ENCODE measurements at places on chromosomes 7 and 10.

- no peak for DNase-seq
Observed at GRCh38 chr7:55083206-55083605, 64.4 kb downstream of the EGFR start.

- peak; percentile 16 for DNase-seq
Observed at GRCh38 chr7:38411404-38411803, 138.0 kb upstream of the TARP start.

GRCh38 chr7:28739826-28740225, 218.3 kb downstream of the TRIL start:
- no peak for DNase-seq

DNA sequence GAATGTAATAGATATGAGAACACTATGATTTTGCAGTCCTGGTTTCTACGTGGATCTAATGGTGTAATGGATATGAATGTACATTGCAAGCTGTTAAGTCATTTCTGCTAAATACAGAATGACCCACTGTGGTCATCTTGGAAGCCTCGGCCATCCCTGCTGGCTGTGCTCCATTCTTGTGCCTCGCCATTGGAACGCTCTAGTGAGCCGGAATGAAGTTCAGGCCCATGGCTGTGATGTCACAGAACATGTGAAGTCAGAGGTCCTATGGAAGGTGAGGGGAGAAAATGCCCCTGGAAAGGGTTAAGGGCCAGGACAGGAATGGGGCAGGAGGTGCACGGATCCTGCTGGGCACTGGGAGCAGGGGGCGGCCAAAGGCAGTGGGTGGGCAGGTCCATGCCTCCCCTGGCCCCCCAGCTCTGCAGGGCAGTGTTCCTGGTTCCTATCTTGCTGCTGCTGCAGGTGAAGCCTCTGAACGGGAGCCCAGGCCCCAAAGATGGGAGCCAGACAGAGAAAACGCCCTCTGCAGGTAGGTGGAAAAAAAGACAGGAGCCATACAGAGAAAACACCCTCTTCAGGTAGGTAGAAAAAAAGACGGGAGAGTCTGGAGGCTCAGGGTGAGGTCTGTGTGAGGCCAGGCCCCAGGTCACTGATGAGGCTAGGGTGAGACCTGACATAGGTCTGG, at the start of gene LLCFC1:
Gene LLCFC1, plus strand, starts transcription at position 259 of the 685 bp plus-strand sequence. Its CDS starts 138 bp downstream, at position 397.
- no peak for DNase-seq

DNA sequence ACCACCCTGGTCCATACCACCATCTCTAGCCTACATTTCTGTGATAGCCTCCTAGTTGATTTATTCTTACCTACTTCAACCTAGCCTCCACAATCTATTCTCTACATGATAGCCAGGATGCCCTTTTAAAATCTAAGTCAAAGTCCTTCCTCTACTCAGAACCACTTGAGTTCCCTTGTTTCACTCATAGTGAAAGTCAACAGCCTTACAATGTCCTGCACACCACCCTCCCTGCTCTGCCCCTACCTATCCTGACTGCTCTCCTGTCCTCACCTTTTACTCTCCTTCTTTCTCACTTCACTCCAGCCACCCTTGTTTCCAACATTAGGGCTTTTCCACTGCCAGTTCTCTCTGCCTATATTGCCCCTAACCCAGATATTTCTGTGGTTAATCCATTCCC, 146.7 kb downstream of the GRM3 start:
- DNase-seq = no peak

- no peak for DNase-seq
Observed at GRCh38 chr10:71978476-71978875, 14.3 kb downstream of the CHST3 start.

- DNase-seq = no peak
Observed at GRCh38 chr10:26870766-26871165, 10.0 kb upstream of the ABI1 start.

GRCh38 chr10:24463611-24464426, 254.9 kb downstream of the KIAA1217 start:
- DNase-seq = no peak

DNA sequence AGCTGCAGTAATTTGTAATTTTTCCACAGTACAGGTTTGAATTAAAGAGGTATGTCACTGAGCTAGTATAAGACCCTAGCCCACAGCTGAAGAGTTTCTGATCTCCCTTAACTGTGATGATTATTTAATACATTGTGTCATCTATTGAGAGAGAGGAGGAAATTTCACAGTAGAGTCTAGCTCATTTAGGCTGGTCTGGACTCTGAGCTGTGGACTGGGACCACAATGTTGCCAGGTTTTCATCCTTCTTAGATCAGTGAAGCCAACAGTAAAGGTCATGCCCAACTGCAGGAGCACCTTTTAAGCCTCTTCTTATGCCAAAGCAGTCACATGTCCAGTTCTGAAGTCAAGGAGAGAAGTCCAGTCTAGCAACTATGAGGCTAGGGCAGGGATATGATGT, 8.9 kb downstream of the TES start:
- DNase-seq = no peak

GRCh38 chr7:96970739-96971138, 34.6 kb upstream of the DLX6 start:
- DNase-seq = no peak

- DNase-seq = no peak
Observed at GRCh38 chr10:96850825-96851224, 18.7 kb downstream of the LCOR start.

DNA sequence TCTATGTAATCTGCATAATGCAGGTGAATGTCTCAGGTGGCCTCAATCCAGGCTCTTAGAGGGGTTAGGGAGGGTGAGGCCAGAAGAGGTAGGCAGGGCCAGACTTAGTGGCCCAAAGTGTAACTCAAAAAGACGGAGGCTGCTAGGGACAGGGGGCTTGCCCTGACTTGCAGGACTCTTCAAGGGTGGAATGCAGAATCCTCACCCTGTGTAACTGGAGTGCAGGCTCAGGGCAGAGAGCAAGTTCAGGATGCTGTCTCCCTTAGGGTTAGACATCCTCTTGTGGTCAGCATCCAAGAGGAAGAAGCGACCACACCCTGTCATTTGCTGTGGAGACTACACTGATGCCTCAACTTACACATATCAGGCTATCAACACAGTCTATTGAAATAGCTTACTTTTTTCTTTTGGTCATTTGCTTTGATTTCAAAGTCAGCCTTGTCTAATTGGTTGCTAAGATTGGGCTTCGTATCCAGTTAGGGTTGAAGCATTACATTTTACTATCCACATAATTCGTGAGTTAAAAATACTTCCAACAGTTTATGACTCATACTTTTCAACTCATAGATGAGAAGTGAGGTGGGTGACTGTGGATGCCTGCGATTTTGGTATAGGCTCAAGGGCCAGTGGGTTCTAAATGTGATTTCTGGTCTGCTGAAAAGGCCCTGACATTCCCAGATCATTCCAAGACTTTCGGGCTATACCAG, 563.6 kb downstream of the SUGCT start:
- no peak for DNase-seq

DNA sequence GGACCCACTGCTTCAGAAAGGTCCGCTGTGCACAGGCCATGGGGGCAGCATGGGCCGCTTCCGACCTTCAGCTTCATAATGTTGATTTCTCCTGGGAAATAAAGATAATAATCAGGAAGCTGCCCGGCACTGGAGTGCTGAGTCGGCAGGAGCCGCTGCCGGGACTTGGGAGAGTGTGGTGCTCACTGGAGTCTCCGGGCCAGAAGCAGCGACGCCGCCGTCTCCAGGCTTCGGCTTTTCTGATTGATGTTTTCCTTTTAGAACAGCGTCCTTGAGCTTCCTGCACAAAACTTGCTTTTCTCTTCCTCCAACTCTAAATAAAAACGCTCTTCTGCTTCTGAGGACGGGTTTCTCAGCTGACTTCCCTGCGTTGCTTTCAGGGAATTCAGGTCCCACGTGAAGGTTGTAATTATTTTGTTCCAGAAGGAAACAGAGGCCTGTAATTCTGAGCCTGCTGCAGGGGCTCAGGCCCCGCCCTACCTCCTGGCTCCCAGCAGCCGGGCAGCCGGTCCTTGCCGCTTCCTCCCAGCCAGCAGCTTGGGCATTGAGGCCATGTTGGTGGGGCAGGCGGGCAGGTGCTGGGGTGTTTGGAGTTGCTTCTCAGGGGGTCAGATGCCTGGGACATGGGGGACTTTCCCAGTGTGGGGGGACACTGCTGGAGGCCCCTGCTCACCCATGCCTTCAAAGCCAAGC, 14.7 kb downstream of the PWWP2B start:
- peak; percentile 24 for DNase-seq

DNA sequence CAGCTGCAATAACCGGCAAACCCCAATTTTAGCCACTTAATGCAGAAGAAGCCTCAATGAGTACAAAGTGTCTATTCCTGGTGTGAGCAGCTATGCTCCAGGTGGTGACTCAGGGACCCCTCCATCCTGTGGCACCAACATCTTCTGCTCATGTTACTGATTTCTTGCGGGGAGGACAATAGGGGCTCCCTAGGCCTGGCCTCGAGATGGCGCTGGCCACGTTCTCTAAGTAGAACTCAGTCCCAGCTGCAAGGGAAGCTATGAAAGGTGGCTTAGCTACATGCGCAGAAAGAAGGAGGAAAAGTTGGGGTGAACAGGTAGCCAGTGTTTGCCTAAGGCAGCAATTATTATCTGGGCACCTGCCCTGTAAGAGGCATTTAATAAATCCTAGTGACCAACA, 6.6 kb downstream of the GJD4 start:
- no peak for DNase-seq

GRCh38 chr10:14860791-14861190, 17.9 kb upstream of the SUV39H2 start:
- DNase-seq = no peak

GRCh38 chr7:74302745-74303221, 13.6 kb downstream of the CLIP2 start:
- no peak for DNase-seq

GRCh38 chr7:24341691-24342413, 57.9 kb downstream of the NPY start:
- no peak for DNase-seq

DNA sequence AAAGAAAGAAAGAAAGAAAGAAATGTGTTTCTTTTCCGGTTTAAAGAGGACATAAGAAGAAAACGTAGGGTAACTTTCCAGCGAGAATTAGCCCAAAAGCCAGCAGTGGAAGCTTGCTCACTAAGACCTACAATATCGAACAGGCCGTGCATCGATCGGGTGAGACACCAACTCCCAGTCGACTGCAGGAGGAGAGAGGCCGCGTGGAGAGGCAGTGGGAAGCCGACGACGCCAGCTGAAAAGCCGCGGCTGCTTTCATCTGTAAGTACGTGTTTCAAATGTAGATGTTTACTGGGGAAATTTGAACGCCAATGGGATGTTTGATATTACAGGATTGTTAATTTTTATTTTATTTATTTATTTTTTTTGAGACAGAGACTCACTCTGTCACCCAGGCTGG, 28.6 kb upstream of the GIMAP8 start:
- no peak for DNase-seq

GRCh38 chr7:24701261-24702235, 55.7 kb downstream of the GSDME start:
- no peak for DNase-seq

DNA sequence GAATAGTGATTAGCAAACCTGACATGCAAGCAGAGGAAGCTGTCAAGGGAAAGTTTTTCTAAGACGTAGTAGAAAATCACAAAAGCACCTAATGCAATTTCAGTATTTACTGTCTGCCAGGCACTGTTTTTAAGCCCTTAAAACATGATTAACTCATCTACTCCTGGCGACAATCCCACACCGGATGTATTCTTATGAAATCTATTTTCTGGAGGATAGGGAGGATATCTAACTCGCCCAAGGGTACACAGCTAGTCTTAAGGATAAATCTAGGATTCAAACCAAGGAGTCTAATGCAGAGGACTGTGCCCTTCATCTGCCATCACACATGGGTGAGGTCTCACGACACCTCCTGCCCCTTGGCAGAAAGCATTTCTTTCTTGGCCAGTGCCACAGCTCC, 47.8 kb upstream of the FIGNL1 start:
- DNase-seq = no peak

DNA sequence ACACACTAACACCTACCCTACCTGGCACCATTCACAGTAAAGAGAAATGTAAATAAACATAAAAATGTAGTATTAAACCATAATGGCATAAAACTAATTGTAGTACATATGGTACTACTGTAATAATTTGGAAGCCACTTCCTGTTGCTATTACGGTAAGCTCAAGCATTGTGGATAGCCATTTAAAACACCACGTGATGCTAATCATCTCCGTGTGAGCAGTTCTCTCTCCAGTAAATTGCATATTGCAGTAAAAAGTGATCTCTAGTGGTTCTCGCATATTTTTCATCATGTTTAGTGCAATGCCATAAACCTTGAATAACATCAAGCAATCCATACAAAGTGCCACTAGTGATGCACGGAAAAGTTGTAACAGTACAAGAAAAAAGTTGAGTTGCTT, 75.4 kb downstream of the CFTR start:
- DNase-seq = no peak

DNA sequence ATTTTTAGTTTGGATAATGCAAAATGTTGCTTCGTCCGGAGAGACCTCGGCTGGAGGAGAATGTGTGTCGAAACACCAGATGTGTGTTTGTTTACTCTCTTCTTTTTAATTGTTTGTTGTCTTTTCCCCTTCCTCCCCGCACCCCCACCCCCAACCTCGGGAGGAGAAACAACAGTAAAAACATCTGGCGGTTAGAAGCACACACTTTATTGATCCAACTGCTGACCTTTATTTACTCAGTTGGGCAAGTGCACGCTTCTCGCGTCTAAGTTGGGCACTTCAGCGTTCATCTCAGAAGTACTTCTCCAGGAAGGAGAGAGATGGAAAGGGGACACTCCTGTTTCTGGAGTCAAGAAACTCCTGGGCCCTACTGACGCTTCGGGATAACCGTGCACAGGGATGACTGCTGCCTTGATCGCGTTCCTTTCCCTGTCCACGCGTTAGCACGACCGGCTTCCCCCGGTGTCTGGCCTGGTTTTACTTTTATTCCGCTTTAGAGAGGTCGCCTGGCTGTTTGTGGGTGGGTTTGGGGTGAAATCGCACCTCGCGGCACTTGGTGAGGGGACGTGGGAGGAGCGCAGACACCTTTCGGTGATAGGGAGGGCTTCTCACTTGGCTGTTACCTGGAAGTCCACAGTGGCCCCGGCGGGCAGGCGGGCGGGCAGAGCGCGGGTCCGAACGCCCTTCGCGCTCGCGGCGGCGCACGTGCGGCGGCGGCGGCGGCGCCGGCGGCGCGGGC, 168.3 kb upstream of the PPP1R3A start:
- DNase-seq = no peak

GRCh38 chr10:5514226-5514850, 10.4 kb upstream of the CALML3 start:
- no peak for DNase-seq

- peak; percentile 62 for DNase-seq
Observed at GRCh38 chr10:88082806-88083596, 219.6 kb downstream of the PTEN start.

GRCh38 chr7:111364413-111364812, 197.9 kb downstream of the IMMP2L start:
- no peak for DNase-seq

- DNase-seq = no peak
Observed at GRCh38 chr7:18414885-18415284, 80.7 kb upstream of the HDAC9 start.

- DNase-seq = no peak
Observed at GRCh38 chr7:110170841-110171240, 920.1 kb upstream of the LRRN3 start.

DNA sequence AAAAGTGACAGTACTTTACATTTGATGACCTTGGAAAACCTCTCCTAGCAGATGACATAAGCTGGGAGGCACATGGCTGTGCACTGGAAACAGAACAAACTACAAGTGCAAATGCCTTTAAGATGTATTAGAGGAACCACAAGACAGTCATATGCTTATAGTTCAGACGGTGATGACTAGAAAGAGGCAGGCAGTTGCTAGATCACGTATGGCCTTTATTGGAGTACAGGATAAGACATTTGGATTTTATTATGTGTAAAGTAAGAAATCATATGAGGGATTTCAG, 290.0 kb downstream of the SORCS1 start:
- peak; percentile 78 for DNase-seq

- peak; percentile 7 for DNase-seq
Observed at GRCh38 chr10:59905731-59906416, 482 bp downstream of the CCDC6 start.
